CD4-positive, alpha-beta T cell treated with Interleukin-1 beta for 1 hour (primary cell): ENCODE measurements at places on chromosomes 3 and 15.

- DNase-seq: no peak
Measured at GRCh38 chr15:53869044-53869805, 109.0 kb upstream of the UNC13C start.

DNA sequence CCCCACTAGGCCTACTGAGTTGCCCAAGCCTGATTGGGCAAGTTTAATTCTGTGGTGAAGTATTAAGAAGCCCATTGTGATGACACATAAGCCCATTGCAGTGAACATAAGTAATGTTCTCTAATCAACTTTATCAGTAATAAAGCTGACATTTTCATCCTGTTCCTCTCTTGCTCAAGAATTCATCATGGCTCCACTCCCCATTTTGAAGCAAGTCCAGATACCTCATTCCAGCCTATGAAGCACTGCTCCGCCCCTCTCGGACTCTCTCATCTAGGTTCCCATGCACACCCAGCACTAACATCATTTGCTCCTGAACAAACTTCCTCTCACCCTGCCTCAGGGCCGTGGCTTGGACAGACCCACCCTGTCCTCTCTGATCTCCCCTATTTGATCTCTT is 10.5 kb downstream of the SHF start:
- no peak for DNase-seq

DNA sequence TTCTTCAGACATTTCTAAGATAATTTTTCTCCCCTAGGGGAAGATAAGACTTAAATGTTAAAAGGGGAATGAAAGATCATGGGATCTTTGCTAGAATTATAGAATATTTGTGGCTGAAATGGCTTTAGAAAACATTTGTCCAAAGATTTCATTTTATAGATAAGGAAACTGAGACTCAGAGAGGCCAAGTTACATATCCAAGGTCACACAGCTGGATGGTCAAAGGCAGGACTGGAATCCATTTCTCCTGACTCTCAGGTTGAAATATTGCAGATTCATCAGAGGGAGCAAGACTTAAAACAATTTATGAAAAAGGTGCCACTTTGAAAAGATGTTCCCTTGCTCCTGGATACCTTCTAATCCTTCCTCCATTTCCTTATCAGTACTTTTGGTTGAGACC is 19.5 kb upstream of the LEKR1 start:
- no peak for DNase-seq

- no peak for DNase-seq
Measured at GRCh38 chr15:70192490-70192889, 94.8 kb upstream of the TLE3 start.

- DNase-seq: no peak
Measured at GRCh38 chr15:62769604-62770003, 272.9 kb upstream of the TPM1 start.

DNA sequence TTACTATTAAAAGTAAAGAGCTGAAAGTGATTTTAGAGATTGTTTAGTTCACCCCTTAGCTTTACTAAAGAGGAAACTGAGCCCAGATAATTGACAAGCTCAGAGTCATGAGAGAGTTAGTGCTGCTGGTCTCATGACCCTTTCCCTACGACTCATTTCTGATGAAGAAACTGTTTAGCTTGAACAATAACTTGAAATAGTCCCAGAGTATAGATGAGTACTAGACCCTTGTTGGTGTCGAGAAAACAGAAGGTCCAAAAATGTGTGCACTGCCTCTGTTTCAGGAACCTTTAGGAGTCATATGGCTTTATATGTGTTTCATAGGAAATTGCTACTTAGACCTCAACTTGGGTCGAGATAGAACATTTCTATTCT is 58.2 kb downstream of the IL16 start:
- no peak for DNase-seq

GRCh38 chr15:92034227-92034626 is 180.7 kb downstream of the SLCO3A1 start:
- DNase-seq: no peak

DNA sequence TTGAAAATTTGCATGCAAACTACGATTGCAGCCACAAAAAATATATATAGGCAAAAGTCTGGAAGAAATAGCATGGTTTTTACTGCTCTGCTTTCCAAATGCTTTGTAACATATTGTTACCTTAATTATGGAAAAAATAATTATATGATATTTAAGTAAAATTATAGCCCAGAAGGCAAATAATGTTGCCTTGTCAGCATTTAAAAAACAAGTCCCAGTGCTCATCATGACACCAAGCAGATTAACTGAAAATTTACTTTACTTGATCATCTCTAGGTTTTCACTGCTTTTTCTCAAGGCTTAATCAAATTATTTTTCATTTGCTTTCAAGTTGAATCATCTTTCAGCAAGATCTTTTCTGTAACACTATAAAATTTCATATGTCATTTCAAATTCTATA is 262.9 kb downstream of the ZMAT3 start:
- no peak for DNase-seq

DNA sequence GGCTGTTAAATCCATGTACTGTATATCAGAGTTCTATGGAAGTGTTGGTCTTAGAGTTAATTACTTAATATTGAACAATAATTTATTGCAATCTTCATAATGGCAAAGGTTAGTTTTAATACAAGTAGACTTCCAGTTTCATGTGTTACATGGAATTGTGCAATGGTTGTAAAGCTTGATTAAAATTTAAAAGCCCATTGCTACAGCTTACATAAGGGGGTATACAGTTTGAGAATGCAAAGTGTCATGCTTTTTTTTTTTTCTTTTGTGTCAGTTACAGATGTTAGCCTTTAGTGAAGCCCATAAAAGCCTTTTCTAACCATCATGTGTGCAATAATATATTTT is 22.0 kb downstream of the CNOT10 start:
- no peak for DNase-seq
